OCI-M1 (cell line): ENCODE measurements at places on chromosomes 3 and 15.

DNA sequence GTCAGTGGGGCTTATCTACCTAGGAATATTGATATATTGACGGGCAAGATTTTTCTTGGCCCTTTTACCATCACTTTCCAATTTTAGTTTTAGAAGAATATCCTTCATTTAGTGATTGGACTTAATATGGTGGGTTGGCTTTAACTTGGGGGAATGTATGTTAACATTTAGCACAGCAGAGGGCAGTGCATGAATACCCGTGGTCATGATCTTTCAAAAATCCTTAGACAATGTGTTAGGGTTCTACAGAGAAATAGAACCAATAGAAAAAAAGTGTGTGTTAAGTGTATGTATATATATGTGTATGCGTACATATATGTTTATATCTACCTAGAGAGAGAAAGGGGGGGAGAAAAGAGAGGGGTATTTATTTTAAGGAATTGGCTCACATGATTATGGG, 36.9 kb downstream of the GPR171 start:
- no peak for DNase-seq

DNA sequence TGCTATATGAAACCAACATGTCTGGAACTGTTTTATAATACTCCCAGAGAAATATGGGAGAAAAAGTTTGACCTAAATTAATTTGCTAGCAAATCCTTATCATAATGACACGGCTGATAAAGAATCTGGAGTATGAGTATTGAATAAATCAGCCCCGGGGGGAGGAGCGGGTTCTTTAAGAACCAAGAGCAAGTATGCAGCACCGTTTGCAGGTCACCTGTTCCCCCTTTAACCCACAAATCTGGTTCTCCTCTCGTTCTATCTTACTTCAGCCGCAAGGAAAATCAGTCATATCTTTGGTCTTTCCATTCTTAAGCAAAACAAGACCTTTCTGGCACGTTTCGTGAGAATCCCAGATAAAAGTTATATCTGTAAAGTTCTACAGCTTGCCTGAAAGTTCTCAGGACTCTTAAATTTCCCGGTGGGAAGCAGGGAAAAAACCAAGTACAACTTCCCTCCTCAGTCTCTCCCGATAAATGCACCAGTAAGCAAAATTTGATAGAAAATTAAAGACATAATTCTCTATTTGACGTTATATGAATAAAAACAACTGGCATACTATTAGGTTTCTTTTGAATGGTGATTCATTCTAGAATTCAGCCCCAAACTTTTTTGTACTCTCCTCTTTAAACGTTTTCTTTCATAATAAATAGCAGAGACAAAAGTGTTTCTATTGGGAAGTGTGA, 348.6 kb downstream of the ZBBX start:
- DNase-seq: no peak

GRCh38 chr15:94297558-94297957, 66.2 kb downstream of the MCTP2 start:
- DNase-seq: peak; percentile 87

DNA sequence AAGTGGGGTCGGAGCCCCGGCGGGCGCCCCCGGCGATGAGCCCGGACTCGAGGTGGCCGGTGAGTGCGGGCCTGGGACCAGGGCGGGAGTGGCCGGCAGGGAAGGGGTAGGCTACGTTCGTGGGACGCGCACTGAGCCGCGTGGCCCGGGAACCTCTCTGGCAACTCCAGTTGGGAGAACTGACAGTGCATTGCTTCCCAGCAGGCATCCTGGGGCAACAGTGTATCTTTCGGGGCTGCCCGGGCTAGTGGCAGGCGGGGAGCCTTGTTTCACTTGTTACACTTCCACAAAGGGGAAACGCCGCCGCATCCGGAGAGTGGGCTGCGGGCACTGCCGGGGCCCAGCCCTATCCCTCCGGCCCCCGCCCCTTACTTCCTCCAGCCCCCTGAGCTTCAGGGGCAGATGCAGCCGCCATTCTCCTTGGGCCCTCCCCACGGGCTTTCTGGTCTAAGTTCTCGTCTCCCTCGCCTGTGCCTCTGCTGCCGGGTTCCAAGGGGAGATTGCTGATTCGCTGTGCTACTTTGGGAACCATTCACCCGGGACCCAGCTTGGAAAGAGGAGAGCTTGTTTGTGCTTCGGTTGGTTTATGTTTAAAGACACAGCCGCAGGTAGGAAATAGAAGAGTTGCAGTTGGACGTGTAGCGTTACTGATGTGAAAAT, 675 bp downstream of the BRPF1 start:
- DNase-seq: peak; percentile 45

DNA sequence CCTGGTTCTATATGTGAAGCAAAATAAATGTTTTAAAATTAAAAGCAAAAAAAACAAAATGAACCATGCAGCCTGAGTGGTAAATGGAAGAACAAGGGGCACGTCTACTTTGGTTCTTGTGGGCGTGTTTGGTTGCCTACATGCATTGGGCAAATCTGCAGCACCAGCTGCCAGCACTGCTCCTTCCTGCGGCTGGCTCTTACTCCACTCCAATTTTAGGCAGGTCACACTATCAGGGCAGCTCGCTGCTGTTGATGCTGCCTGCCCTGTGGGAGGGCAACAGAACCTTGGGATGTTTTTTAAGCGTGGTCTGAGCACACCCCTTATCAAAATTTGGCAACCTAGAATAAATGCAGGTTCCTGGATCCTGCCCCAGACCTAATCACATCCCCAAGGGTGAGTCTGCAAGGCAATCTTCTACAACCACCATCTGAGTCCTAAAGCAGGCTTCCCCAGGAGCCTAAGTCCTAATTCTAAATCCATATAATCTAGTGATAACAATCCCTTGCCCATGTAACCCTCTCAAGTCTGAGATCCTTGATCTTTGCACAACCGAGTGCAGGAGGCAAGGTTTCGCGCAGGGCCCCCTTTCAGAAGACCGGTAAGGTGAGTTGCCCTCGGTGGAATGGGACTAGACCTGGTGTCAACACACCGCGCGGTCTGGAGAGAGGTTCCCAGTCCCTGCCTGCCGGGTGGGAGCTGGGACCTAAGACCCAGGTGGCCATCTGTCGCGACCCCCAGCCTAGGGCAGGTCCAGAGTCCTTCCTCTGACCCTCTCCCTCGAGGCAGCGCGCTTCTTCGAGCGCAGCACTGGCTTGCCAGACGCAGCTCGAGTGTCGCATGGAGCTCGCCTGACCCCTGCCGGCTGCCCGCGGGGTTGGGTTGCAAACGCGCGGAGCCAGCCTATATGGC, 15.9 kb downstream of the IVD start:
- peak; percentile 82 for DNase-seq

DNA sequence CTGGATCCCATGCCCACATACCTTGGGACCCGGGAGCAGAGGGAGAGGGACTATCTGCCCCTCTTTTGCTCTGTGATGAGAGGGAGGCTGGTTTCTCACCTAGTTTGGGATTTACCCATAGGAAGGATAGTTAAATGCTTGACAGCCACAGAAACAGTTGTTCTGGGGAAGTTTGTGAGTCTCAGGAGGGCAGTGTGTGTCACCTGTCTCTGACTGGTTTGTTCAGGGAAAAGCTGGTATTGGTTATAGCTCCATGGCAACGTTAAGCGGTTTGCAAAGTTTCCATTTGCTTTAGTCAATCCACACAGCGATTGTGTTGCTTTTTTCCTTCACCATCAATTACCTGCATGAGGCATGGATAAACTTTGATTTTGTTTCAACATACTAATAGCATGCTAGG, 3.7 kb upstream of the TMED3 start:
- DNase-seq: no peak

GRCh38 chr15:62109982-62110851, 43.4 kb downstream of the C2CD4A start:
- no peak for DNase-seq

DNA sequence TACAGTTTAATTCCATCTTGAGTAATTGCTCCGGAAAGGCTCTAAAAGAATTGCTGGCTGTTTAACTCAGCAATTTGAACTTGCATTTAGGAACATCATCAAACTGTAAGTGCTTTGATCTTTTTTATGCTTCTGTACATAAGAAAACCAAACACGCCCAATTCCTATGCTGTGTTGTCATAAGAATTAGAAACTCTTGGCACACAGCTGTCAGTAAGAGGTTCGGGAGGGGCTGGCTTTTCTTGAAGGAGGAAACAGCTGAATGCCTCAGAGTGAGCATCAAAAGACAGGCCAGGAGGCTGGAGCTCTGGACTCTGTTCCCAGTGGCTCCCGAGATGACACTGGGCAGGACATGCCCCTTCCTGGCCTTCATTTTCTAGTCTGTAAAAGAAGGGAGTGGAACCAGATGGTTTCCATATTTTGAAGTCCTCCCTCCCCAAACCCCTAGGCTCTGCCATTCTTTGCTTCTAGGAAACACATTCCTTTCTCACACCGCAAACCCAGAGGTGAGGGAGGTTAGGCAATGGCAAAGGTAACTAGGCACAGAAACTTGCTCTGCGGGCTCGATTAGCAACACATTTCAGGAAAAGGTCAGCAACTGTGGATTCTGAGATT, 73.7 kb upstream of the DLG1 start:
- DNase-seq: no peak

DNA sequence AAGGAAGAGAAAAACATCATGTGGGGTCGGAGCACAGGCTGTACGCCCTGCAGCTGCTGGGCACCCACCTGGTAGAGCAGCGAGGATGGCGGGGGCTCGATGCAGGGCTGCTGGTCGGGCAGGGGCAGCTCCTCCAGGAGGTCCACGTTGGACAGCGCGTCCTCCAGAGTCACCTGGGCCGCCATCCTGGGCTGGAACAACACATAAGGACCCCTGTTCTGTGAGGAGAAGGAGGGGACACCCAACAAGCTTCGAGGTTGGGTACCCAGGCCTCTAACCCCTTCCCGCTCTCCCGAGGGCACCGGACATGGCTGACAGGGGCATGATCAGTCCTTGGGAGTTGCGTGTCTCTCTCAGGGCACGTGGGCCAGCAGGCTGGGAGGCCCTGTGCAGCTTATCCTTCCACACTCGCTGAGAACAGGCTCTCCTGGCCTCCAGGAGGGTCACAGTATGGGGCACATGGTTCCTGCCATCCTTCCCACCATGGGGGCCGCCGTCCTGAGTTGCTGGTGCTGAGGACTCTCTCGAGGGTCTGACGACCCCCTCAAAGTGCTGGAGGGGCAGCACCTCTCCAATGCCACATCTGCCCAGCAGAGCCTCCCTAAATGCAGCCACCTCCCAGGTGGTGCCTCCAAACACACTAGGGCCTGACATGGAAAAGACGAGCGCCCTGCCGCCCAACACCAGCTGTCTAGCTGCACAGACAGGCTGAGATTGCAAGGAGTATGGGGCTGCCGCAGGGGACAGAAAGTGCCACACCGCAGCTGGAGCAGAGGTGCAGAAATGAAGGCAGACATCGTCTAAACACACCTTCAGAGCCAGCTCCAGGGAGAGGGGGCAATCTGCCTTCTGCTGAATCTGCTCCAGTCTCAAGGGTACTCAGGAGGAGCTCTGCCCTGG, 32.8 kb downstream of the CYFIP1 start:
- no peak for DNase-seq

GRCh38 chr3:58994746-58995330, 55.0 kb downstream of the CFAP20DC start:
- peak; percentile 77 for DNase-seq
